ENCODE measurements at places on chromosomes 11 and 22. TPM values are rescaled to one million over a fixed set of nuclear protein-coding genes. Genes with fewer than 3 reads are reported as not detected.

DNA sequence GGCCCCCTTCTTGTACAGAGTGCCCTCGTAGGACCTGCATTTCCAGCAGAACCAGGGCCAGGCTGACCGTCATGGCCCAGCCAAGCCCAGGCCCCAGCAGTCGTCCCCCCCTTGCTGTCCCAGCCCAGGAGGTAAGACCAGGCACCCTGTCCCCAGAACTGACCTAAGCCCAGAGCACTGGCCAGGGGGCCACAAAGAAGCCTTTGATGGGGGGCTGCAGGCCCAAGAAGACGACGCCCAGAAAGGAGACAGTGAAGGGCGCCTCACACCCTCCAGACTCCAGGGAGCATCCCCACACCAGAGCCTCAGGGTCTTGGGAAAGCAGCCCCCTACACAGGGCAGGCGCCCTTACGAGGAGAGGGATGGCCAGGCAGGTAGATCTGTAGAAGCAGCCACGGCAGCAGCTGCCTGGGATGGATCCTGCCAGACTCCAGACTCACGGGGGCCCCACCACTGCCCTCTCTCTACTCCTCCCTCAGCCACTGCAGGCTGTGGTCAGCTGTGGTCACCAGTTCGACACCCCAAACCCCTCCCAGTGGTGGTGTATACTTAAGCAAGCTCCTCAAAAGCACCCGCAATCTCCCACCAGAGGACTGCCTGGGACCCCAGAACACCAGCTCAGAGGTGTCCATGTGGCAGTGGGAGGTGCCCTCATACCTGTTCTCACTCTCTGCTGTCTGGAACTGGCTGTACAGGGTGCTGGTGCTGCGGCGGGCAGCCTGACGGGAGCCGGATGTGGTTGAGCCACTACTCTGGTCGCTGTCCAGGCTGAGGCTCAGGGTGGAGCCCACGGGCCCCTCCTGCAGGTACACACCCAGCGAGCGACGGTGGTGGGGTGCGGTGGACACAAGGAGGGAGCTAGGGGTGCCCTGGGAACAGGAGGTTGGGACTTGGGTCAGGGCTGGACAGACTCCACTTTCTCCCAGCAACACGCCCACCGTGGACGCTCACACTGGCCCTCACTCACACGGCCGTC, 27.0 kb downstream of the SBF1 start:
- no peak for DNase-seq

DNA sequence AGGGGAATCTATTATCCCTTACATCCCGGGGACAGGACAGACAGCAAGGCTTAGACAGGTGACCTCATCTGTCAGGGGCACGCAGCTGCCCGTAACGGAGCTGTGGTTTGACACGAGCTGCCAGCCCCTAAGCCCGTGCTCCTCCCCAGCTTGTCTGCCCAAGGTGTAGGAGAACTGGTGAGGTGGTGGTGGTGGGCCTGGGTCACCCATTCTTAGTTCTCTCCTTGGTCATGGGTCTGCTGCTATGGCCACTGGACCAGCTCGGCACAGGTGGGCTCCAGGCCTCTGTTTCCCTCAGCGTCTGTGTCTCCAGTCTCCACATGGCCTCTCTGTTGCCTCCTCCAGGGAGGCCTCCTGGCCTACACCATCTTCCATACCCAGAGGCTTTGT, 5.4 kb downstream of the PARVG start:
- DNase-seq, result no peak

GRCh38 chr11:111944139-111944538, 7.0 kb downstream of the DIXDC1 start:
- DNase-seq, result peak; percentile 63

DNA sequence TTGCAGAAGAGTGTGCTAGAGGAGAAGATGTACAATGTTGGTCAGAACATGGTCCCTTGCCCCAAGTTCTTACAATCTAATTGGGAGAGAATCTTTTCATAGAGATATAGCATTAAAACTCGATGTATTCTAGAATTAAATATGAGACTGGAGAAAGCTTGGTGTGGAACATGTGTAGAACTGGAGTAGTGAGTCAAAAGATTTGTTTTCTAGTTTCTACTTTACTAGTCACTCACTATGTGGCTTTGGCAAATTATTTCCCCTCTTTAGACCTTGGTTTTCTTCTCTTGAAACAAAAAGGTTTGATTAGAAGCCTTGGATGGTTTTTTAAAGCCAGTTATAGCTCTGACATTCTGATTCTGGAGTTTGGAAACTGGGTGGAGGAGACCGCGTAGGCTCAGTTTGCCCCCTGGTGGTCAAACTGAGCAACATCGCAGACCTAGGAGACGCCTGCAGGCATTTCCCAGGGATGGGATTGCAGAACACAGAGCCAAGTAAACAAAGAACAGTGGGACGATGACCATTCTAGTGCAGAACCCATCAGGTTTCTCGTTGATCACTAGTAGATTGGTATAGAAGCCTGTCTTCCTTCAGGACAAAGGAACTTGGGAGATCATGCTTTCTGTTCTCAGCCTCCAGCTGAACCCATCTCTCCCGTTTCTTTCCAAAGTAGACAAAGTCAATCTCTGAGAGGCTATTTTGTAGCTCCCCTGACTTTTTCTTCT, 8.5 kb upstream of the CHRDL2 start:
- peak; percentile 84 for DNase-seq

DNA sequence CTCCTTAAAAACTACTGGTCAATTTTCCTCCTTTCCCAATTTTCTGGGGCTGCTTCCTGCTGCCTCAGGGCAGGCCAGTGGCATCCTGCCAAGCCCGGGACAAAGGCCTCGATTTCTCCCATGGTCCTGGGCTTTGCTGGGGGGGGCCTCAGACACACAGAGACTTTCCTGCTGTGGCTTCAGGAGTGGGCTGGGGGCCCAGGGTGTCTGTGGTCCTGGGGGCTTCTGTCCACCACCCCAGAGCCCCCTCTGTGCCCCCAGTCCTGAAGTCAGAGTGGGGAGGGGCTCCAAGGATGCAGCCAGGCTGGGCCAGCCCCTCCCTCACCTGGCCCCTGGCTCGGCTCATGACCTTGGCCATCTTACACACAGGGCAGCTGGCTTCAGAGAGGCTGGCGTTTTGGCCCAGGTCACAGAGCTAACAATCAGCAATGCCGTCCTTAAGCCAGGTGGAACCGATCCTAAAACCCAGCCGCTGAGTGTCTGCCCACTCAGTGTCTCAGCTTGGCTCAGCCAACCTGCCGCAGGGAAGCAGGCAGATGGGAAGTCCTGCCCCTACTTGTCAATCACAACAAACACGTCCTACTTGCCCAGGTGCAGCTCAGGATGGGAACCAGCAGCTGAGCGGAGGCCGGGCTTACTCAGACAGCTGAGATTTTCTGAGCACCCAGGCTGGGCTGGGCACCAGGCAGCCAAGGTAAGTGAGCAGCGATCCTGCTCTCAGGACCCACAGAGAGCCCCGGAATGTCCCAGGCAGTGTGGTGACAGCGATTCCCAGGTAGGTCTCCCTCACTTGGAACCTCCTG, 34.6 kb downstream of the OSBPL5 start:
- peak; percentile 60 for DNase-seq

GRCh38 chr11:6170226-6170625, at the start of gene OR52B2:
Gene OR52B2 (minus strand): TSS chr11:6170326. CDS start chr11:6170326, 0 bp downstream.
- DNase-seq, result no peak

GRCh38 chr22:47443836-47444745, 681.6 kb downstream of the TBC1D22A start:
- no peak for DNase-seq

- no peak for DNase-seq
These were observed 510.2 kb downstream of the METTL15 start for GRCh38 chr11:28618416-28618815.

DNA sequence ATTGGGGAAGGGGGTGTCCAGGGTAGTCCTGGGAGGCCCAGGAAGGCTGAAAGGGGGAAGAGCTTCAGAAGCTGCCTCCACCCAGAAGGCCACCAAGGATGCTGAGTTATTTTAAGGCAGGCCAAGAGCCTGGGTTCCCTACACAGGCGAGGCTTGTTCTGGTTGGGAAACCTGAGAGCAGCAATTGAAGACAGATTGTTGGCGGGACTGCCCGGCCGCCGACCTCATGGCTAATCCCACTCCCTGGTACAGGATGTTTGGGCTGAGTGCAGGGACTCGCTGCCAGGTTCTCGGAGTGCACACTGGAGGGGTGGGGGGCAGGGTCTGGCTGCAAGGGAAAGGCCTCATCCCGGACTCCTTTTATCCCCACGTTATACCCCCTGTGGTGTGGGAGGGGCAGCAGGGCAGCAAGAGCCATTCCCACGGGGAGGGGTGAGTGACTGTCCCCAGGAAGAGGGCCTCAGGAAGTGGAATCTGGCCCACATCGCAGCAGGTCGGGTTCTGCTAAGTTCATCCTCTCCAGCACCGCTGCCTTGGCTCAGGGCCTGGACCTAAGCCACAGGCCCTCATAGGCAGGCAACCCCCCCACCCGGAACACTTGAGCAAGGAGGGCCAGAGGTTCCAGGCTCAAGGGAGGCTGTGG, 43.6 kb upstream of the PRR5 start:
- DNase-seq, result peak; percentile 71

OR52H1 gene
- total RNA-seq, result not detected

- DNase-seq, result peak; percentile 90
These were observed 222.0 kb downstream of the DBX1 start for GRCh38 chr11:19938169-19938856.

- DNase-seq, result peak; percentile 17
These were observed 12.3 kb downstream of the SIRT3 start for GRCh38 chr11:223884-224283.

GRCh38 chr11:20840341-20840740, 171.0 kb downstream of the NELL1 start:
- no peak for DNase-seq

CYB561A3 gene
- 17.3 TPM for total RNA-seq

DNA sequence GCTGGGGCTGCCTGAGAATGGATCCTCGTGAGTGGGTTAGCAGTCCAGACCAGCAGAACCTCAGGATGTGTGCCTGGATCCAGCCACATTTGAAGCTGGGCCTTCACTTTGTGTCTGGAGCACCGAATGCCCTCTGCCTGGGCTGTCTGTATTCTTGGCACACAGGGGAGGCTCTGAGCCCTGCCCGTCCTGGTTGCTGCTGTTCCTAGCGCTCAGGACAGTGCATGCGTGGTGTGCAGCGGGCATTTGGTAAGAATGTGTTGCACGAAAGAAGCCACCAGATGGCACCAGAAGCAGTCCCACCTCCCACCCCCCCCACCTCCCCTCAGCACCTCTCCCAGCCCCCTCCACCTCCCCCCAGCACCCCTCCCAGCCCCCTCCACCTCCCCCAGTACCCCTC, 4.1 kb upstream of the MAPK11 start:
- peak; percentile 73 for DNase-seq

MLC1 gene
- total RNA-seq, result 0.18 TPM

- no peak for DNase-seq
These were observed 112.0 kb downstream of the DBX1 start for GRCh38 chr11:20048246-20048645.

E2F8 gene
- total RNA-seq, result 12.2 TPM

KLHL35 gene
- not detected for total RNA-seq

- DNase-seq, result no peak
These were observed 372.8 kb upstream of the CCDC179 start for GRCh38 chr11:23233075-23233474.

DNA sequence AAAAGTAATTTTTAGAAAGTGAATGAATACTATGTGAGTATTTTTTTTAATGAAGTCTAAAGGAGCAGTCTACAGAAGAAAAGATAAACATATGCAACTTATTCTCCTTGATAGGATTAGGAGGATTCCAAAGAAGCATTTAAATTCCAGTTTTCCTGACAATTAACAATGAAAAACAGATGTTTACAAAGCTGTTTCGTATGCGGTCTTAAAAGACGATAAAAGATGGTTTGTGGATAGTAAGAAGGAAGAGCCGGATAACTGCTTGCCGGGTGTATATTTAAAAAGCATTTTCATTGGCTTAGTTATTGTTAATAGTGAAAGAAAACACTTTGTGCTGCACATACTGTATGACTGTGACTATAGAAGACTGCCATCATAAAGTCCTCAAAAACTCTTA, 120.0 kb upstream of the C11orf58 start:
- no peak for DNase-seq

MPZL2 gene
- total RNA-seq, result 3.2 TPM

TESMIN gene
- 53.7 TPM for total RNA-seq

DNA sequence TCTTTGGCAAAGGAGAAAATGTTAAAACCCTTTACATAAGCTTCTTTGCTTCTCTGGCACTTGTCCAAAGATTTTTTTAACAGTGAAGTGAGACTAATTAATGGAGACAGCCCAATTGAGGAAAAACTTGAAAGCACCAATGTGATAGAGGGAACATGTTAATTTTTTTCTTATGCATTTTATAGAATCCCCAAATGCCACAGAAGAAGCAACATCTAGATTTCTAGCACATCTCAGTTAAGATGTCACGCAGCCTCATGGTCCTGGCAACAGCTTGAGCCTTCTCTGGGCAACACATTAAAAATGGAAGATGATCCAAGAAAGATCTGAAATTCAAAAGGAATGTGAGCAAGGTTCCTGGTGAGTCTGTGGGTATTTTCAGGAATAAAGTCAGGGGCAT, 48.5 kb downstream of the PACSIN2 start:
- no peak for DNase-seq

GRCh38 chr22:46162771-46163556, 12.6 kb downstream of the PPARA start:
- no peak for DNase-seq

LRRC32 gene
- total RNA-seq, result 4.0 TPM

DNA sequence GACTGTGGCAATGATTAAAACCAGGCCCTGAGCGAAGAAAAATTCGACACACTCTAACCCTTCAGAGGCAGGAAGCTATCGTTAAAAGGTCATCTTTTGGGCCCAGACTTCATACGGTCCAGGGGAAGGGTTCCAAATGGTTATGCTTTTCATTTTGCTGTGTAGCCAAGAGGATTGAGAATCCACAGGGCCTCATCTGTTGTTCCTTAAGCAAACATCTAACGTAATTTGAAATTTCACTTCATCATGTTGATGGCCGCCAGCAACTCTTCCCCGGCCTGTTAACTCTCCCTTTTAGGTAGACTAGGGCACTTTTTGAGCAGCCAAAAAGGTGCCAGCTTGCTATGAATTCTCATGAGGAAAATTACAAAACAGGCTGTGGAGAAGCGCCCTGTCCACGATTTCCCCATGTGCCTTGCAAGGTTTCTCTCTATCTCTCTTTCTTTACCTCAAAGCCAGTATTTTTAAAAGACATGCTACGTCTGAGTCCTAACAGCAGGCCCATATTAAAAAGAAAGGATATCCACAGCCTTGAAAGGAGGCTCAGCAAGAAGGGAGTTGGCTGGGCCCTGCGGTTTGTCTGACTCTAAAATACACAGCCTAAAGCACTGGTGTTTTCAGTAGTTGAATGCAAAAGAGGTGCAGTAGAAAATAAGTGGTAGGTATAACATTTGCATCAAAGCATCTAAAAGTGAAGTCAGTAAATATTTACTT, 356.3 kb upstream of the NARS2 start:
- no peak for DNase-seq

ZNF215 gene
- total RNA-seq, result 7.7 TPM

GPR83 gene
- 0.26 TPM for total RNA-seq

NEU3 gene
- 10.8 TPM for total RNA-seq

- no peak for DNase-seq
These were observed 16.7 kb upstream of the PHF21B start for GRCh38 chr22:45026511-45026910.

- DNase-seq, result no peak
These were observed 10.9 kb downstream of the MTCH2 start for GRCh38 chr11:47631473-47631872.

Measured in endodermal cell (in vitro differentiated cells).